ENCODE measurements at places on chromosomes 12 and 14. TPM values are rescaled to one million over a fixed set of nuclear protein-coding genes. Genes with fewer than 3 reads are reported as not detected.

Gene MGP
- total RNA-seq = 328 TPM

Gene ANKRD33
- total RNA-seq = 0.26 TPM

Gene LACRT
- total RNA-seq = not detected

Gene CCDC196
- not detected for total RNA-seq

Gene NFE2
- not detected for total RNA-seq

Gene ADAM20
- 0.13 TPM for total RNA-seq

Gene TRPV4
- 1.4 TPM for total RNA-seq

Gene KRT72
- total RNA-seq = not detected

Gene TAS2R7
- not detected for total RNA-seq

Gene SCN8A
- 0.38 TPM for total RNA-seq

Gene PRR4
- total RNA-seq = 0.51 TPM

Gene C12orf54
- total RNA-seq = not detected

Gene SLC39A2
- not detected for total RNA-seq

Gene CCDC177
- total RNA-seq = not detected

Gene C14orf132
- total RNA-seq = 5.2 TPM

Gene MYRFL
- not detected for total RNA-seq

Gene TAS2R10
- total RNA-seq = 0.13 TPM

Gene INSM2
- total RNA-seq = not detected

Gene GLI1
- total RNA-seq = under 0.01 TPM

Gene SLC24A4
- under 0.01 TPM for total RNA-seq

Gene FAM186B
- total RNA-seq = 0.13 TPM

Gene C1S
- total RNA-seq = 0.13 TPM

Gene DIO3
- not detected for total RNA-seq

Gene HOXC12
- not detected for total RNA-seq

Gene TMEM119
- not detected for total RNA-seq

Gene PTPRB
- total RNA-seq = 113 TPM

Gene TMCC3
- 4.8 TPM for total RNA-seq

Gene CRIP1
- total RNA-seq = 0.90 TPM

Gene RND1
- 6.1 TPM for total RNA-seq

Gene RNASE3
- total RNA-seq = not detected

Gene WIF1
- total RNA-seq = not detected

Gene IFI27
- 54.5 TPM for total RNA-seq

Gene SIX1
- under 0.01 TPM for total RNA-seq

Data from dermis microvascular lymphatic vessel endothelial cell (primary cell).